ENCODE measurements at places on chromosomes 1 and 21. TPM values are rescaled to one million over a fixed set of nuclear protein-coding genes. Genes with fewer than 3 reads are reported as not detected.

AVPR1B gene
- not detected for total RNA-seq

RAB25 gene
- total RNA-seq = 0.09 TPM

FABP3 gene
- total RNA-seq = 94.9 TPM

POU3F1 gene
- total RNA-seq = 0.17 TPM

DISP3 gene
- not detected for total RNA-seq

TCHH gene
- total RNA-seq = not detected

CYP4A11 gene
- not detected for total RNA-seq

WNT9A gene
- total RNA-seq = 2.8 TPM

Data from bronchial smooth muscle cell (primary cell).